ENCODE measurements at places on chromosomes 3 and 15. TPM values are rescaled to one million over a fixed set of nuclear protein-coding genes. Genes with fewer than 3 reads are reported as not detected.

VILL gene
- total RNA-seq = 29.3 TPM

STX19 gene
- 3.6 TPM for total RNA-seq

RAF1 gene
- total RNA-seq = 126 TPM

TADA3 gene
- total RNA-seq = 130 TPM

CCDC80 gene
- 18.4 TPM for total RNA-seq

CMTM8 gene
- total RNA-seq = 28.8 TPM

GRCh38 chr3:142944342-142944741, 19.1 kb downstream of the PAQR9 start:
- DNase-seq = no peak

DNA sequence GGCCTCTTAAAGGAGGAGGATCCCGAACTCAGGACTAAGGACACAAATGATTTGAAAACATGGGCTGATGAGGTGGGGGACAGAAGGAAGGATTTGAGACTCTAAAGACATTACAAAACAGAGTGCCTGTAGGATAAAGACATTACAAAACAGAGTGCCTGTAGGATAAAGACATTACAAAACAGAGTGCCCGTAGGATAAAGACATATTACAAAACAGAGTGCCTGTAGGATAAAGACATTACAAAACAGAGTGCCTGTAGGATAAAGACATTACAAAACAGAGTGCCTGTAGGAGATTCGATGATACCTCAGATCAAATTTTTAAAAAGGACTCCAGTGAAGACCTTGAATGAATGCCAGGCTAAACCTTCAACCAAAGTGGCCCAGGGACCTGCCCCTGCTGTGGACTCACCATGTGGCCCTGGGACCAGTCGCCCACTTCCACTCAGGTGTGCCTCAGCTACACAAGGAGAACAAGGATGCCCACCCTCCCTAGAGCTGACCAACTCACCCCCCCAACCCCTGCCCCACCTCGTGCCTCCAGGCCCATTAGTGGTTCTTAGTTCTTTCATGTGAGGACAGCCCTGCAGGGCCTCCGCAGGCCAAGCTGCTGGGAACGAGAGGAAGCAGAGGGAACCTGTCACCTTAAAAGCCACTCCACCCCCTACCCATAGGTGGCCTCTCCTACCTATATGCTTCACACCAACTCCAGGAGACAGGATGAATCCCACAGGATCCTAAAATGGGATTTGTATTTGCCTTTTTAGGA, 59.8 kb downstream of the SH3BP5 start:
- no peak for DNase-seq

GRCh38 chr3:73719413-73719851, 94.7 kb upstream of the PDZRN3 start:
- DNase-seq = no peak

DNA sequence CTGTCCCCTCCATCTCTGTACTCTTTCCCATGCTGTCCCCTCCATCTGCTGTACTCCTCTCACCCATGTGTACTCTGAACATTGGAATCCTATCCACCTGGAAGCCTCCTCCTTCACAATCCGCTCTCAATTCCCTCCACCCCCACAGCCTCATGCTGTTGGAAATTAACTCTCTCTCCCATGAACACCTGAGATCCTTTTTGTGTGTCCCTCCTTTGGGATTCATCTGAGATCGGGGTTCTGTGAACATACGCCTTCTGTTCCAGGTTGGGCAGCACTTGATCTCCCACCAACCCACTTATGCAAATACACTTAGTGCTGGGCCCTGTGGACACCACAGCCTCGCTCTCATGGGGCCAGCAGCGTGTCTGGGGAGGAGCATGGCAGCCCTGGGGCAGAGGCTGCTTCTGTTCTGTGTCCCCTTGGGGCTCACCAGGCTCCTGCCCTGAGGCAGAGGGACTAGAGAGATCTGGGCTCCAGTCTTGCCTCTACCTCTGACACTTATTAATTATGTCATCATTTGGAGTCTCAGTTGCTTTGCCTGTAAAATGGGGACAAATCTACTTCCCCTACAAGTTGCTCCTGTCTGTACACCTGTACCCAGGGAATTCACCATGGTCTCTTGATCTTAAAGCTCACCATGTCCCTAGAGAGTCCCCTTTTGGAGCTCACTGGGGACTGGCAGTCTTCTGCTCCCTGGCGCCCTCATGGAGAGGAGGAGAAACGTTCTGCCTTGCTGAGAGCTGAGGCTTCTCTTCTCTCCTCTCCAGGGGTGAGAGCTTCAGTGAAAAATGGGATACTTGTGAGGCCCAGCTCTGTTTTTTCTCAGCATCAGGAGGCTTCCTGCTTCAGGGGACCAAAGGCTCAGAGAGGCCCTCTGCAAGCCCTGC, 42.7 kb downstream of the ITGA11 start:
- no peak for DNase-seq

- no peak for DNase-seq
Measured at GRCh38 chr15:66789029-66790025, 87.3 kb downstream of the SMAD6 start.

DNA sequence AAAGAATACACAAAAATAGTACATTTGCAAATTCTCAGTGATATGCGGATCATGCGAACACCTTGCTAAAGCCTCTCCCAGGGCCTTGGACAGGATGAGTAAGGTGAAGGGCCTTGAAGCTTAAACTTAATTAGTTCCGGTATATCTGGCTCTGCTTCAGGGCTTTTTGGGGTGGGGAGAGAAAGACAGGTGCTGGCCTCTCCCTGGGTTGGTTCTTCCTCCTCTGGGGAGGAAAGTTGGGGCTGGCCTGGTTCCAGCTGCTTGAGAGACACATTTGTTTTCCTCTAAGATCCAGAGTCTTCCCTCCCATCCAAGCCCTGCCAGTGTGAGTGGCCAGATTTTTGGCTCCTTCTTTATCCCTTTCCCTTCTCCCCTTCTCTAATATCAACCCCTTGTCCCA, 64.7 kb upstream of the EPHB3 start:
- DNase-seq = no peak

DNA sequence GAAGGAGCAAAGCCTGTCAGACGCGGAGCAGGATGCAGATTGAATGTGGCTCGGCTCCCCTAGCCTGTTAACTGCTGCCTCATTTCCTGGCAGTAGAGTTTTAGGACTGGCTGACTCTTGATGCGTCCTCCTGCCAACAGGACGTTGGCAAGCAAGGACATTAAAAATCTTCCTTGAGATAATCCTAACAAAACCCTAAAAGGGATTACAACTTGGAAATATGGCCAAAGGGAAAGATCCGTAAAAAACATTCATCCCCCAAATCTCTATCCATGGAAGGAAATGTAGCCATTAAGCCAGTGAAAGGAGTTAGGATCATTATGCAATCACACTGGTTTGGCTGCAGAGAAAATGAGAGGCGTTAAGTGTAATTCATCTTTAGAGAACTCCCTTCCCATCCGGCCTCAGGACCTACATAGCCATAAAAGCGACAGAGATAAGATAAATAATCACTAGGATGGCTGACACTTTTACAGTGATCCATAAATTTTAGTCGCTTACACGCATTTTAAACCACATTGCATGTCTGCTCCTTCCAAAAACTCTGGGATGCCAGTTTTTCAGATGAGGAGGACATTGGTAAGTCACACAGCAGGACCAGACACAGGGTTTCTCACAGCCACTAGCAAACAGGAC, 44.5 kb upstream of the C3orf80 start:
- peak; percentile 34 for DNase-seq

DNA sequence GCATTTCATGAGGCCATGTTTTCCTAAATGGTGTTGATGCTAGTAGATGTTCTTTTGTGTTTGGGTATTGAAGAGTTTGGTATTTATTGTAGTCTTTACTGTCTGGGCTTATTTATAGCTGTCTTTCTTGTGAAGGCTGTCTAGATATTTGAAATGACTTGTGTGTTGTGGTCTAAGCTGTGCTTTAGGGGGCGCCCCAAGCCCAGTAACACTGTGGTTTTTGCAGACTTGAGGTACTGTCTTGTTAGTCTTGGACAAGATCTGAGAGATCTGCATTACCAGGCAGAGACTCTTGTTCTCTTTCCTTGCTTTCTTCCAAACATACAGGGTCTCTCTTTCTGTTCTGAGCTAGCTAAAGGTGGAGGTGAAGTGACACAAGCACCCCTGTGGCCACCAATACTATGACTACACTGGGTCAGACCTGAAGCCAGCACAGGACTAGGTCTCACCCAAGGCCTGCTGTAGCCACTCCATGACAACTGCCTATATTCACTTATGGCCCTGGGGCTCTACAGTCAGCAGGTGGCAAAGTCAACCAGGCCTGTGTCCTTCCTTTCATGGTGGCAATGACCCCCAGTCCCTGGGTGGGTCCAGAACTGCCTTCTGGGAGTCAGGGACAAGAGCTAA, 152.1 kb upstream of the TBC1D5 start:
- peak; percentile 39 for DNase-seq

DNA sequence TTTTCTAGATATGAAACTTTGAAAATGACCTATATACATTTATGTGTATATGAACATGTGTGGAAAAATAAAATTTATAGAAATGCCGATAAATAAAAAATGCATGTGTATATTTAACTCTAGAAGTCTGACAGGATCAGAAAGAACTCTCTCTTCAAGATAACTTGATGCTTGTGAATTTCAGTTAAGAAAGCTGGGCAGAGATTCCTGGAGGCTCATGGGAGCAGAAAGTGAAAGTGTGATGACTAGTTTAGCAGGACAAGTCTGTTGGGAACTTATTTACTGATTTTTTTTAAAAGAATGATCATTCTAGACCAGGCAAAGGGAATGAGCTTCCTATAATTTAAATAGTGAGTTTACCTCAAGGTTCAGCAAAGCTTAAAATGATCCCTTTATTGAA, 81.5 kb upstream of the KCNAB1 start:
- DNase-seq = no peak

- DNase-seq = no peak
Measured at GRCh38 chr15:95293456-95294031, 1037.0 kb upstream of the NR2F2 start.

GRCh38 chr15:48865370-48866079, 12.4 kb upstream of the EID1 start:
- DNase-seq = no peak

DNA sequence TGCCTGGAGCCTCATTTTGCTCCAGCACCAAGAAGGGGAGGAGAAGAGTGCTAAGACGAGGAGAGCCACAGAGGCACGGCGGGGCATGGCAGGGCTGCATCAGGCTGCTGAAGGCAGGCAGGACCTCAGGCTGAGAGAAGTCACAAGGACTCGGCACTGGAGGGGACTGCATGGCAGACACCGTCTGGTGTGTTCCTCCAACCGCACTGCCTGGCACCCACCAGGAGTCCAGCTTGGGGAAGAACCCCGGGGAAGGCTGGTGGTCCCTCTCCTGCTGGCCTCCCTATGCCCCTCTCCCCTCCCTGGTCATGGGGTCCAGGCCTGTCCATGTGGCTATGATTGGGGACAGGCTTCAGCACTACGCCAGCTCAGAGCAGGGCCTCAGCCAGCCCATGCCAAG, 153.2 kb upstream of the MEF2A start:
- no peak for DNase-seq

DNA sequence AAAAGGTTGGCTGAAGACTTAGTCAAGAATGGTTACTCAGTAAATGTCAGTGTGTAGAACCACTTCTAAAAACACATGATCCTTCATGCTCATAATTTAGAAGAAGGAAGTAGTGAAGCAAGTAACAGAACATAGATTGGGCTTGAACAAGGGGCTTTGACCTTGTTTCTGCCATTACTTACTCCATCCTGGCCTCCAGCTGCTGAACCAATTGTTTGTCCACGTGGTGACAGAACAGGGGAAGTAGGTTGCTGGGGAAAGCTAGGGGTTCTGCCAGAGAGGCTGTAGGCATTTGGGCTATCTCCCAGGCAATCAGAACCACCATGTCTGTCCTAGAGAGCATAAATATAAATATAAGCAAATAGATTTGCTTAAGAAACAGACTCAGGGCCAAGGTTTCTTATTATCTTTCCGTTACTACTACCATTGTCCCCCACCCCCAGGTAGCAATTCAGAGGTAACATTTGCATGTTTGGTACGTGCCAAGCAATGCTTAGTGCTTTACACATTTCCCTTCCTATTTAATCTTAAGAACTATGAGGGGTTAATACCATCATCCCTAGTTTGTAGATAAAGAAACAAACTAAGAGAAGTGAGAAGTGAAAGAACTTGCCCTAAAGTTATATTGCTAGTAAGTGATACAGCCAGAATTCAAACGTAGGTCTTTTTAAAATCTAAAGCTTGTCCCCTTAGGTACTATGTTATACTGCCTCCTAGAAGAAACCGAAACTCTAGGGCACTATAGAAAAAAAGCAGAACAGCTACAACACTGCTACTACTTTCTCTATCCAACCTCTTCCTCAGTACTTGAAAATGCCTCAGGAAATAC, 3.0 kb upstream of the SPG11 start:
- DNase-seq = no peak

All from prostate gland (tissue), 2 donors.